ENCODE measurements at places on chromosomes 2 and 18.

- no peak for DNase-seq
Observed at GRCh38 chr2:20618886-20619521, 31.9 kb downstream of the HS1BP3 start.

DNA sequence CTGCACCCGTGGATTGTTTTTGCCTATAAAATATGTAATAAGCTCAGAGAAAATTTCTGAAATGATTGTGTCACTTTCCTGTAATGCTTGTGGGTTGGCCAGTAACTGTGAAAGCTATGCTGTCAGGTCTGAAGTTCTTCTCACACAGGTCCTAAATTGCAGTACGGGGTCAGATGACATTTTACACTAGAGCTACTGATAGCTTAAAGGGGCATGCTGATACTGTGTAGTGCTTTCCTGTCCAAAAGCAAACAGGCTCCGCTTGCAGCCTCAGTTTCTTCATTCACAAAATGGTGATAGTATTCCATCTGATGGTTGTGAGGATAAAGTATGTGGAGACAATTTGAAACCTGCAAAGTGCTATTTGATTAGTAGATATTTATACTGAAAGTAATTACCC lies 7.6 kb upstream of the FARSB start:
- DNase-seq, result no peak

DNA sequence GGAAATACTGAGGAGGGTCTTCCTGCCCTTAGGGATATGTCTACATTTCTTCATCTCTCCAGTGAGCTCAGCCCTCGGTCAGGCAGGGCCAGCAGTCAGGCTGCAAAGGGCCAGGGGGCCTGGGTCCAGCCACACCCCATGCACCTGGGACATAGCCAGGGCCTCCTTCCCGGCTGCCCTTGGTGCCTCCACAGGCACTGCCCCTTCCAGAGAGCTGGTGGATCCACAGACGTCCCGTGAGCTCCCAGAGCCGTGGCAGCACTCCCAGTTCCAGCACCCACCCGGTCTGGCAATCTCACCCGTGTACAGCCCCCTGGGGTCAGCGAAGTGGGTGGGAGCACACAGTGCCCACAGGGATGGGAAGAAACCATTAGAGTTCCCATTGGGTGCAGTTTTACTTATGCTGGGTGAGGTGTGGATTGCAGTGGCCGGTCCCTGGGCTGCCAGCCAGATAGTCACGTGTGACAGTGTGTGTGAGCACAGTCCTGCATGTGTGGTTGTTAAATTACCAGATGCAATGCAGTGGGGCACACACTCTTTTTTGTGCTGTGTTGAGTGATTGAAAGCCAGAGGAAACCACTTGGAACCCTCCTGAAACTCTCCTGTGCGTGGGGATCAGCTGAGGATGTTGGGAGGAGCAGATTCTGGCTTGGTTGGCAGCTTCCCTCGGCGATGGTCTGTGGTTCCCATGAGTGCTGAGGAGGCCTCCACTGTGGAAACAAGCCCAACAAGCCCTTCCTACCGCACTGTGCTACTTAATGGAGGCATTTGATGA lies 131.0 kb downstream of the SNTG2 start:
- DNase-seq, result no peak

DNA sequence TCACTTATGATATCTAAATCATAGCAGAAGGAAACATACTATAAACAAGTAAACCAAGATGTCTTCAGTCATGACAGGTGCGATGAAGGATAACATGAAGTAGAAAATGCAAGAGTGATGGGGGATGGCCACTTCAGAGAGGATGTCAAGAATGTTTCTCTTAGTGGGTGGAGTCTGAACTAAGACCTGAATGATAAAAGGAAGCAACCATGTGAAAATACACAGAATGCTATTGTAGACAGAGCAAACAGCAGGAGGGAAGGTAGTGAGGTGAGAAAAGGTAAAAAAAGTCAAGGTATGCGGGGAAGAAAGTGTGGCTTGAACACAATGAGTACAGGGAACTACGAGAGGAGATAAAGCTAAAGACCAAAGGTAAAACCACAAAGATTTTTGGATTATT lies 341.6 kb downstream of the FBXO15 start:
- DNase-seq, result no peak

All from brain pericyte (primary cell).